ENCODE measurements at places on chromosomes 1 and 21. TPM values are rescaled to one million over a fixed set of nuclear protein-coding genes. Genes with fewer than 3 reads are reported as not detected.

- no peaks in the 10 kb centered on the region for H3K27me3 ChIP-seq
- H3K4me1 ChIP-seq = no peaks in the 10 kb centered on the region
- no peak for DNase-seq
- H3K36me3 ChIP-seq = peaks cover 26% of the 10 kb centered on the region
- H3K4me3 ChIP-seq = no peak overlapping the region
- H3K27ac ChIP-seq = no peak overlapping the region
Measured at GRCh38 chr1:108154314-108154713, 45.8 kb downstream of the SLC25A24 start.

GRCh38 chr21:37393786-37394185 is 27.2 kb downstream of the DYRK1A start:
- peaks cover 10% of the 10 kb centered on the region for H3K36me3 ChIP-seq
- no peak overlapping the region for H3K27ac ChIP-seq
- peaks cover 52% of the 10 kb centered on the region for H3K4me1 ChIP-seq
- DNase-seq = no peak
- no peaks in the 10 kb centered on the region for H3K27me3 ChIP-seq

GRCh38 chr1:184329962-184330868 is 56.6 kb upstream of the C1orf21 start:
- DNase-seq = no peak
- no peaks in the 10 kb centered on the region for H3K36me3 ChIP-seq
- H3K27me3 ChIP-seq = peaks cover 10% of the 10 kb centered on the region
- H3K4me1 ChIP-seq = no peaks in the 10 kb centered on the region
- H3K4me3 ChIP-seq = no peak overlapping the region

DNA sequence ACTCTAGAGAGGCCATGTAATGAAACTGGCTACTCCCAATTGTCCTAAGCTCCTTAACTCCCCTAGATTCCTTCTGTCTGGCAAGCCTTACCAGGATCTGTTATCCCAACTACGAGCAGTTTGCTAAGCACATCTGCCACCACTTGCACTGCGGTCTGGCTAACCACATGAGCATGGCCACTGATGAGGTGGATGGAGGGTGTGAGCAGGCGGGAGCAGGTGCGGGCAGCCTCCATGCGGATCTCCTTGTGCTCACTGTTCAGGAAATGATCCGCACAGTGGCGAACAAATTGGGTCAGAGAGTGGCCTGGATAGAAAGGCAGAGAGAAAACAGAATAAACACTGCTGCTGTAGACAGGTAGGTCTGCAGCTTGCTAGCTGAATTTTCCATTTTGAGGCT is 24.0 kb downstream of the MTOR start:
- H3K36me3 ChIP-seq = peaks cover 68% of the 10 kb centered on the region
- no peak overlapping the region for H3K27ac ChIP-seq
- H3K4me3 ChIP-seq = no peak overlapping the region

DNA sequence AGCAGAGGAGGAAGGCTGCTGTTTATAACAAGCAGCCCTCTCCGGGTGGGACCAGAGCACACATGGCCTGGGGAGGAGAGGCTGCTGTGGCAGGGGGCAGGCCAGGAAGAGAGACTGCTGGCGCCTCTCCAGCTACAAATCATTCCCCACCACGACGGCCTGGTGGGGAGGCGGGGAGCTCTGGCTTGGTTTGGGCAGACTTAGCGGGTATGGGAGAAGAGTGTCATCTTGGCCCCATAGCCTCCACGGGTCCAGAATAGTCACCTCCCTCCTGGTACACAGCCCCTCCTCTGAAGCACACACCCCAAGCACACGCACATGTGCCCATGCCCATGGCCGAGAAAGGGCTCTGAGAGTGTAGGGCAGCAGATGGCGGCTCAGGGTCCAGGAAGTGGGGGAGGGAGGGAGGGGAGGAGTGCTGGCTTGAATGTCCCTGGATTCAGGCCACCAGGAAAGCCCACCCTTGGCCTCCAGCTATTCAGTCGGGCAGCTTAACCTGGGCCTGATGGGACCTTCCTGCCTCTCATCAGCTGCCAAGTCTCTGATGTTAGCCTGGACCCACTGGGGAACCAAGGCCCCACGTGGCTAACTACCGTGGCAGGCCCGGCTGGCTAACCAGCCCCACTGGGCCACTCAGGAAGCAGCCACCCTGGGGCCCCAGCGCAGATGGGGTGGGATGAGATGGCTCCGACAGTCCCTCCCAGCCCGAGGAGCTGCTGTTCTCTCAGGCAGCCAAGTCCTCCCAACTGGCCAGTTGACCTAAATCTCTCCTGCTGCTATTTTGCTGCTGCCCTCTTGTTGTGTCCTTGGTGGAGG is 10.9 kb downstream of the LRP8 start:
- no peak overlapping the region for H3K4me3 ChIP-seq
- peaks cover 52% of the 10 kb centered on the region for H3K36me3 ChIP-seq
- no peak for DNase-seq
- H3K27me3 ChIP-seq = no peaks in the 10 kb centered on the region

- H3K27me3 ChIP-seq = peaks cover 4% of the 10 kb centered on the region
- no peaks in the 10 kb centered on the region for H3K36me3 ChIP-seq
- no peak overlapping the region for H3K27ac ChIP-seq
- DNase-seq = no peak
Measured at GRCh38 chr1:114956570-114956969, 73.1 kb upstream of the TSHB start.

GRCh38 chr1:204703826-204704612 is 18.5 kb upstream of the LRRN2 start:
- no peak overlapping the region for H3K4me3 ChIP-seq
- H3K27me3 ChIP-seq = peaks cover 4% of the 10 kb centered on the region
- no peaks in the 10 kb centered on the region for H3K36me3 ChIP-seq
- H3K4me1 ChIP-seq = peaks cover 10% of the 10 kb centered on the region

DNA sequence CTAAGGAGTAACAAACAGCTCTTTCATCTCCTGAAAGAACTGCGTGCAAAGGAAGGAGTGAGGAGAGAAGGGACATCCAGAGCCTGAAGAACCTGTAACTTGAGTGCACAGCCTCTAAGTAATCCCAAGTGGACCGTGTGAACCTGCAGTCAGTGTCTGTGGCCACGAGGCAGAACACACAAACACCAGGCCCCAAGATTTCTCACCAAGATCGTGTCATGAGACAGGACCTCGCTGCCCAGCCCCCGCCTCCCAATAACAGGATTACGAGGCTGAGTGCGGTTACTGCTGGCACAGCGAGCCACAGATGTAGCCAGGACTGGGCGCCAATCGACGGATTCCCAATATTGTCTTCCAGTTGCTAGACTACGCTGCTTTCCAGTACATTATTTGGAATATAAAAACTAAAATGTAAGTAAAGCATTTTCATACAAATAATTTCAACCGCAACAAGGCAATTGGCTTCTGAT is 101.3 kb upstream of the SLC25A33 start:
- no peak overlapping the region for H3K4me3 ChIP-seq
- no peak overlapping the region for H3K27ac ChIP-seq
- DNase-seq = no peak
- H3K4me1 ChIP-seq = no peaks in the 10 kb centered on the region

DNA sequence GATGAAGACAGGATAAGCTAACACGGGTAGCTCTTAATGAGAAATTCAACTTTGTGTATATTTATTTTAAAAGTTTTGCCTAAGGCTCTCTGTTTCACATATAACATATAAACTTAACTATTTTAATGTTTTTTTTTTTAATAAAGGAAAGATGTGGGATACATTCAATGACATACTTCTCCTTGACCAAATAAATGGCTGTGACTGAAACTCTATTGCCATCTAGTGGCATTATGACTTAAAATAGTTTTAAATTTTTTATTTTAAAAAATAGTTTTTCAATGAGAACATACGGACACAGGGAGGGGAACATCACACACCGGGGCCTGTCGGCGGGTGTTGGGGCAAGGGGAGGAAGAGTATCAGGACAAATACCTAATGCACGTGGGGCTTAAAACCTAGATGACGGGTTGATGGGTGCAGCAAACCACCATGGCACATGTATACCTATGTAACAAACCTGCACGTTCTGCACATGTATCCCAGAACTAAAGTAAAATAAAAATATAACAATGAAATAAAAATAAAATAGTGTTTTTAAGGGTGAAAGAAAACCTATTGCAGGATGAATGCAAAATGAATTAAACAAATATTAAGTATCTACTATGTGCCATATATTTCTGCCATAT is 83.4 kb downstream of the LYST start:
- H3K27ac ChIP-seq = no peak overlapping the region
- no peak for DNase-seq
- H3K4me3 ChIP-seq = no peak overlapping the region
- H3K36me3 ChIP-seq = peaks cover 37% of the 10 kb centered on the region
- no peaks in the 10 kb centered on the region for H3K27me3 ChIP-seq
- peaks cover 1% of the 10 kb centered on the region for H3K4me1 ChIP-seq

- no peak overlapping the region for H3K4me3 ChIP-seq
- H3K27ac ChIP-seq = peak overlapping the region; percentile 1
- peaks cover 64% of the 10 kb centered on the region for H3K4me1 ChIP-seq
- DNase-seq = no peak
- H3K36me3 ChIP-seq = no peaks in the 10 kb centered on the region
Measured at GRCh38 chr1:192545896-192546521, 29.6 kb upstream of the RGS1 start.

- H3K27me3 ChIP-seq = no peaks in the 10 kb centered on the region
- no peak overlapping the region for H3K4me3 ChIP-seq
- no peaks in the 10 kb centered on the region for H3K4me1 ChIP-seq
- no peak for DNase-seq
- H3K36me3 ChIP-seq = no peaks in the 10 kb centered on the region
Measured at GRCh38 chr1:204042516-204042915, 30.4 kb upstream of the SOX13 start.

GRCh38 chr1:116076831-116077230 is 34.4 kb upstream of the MAB21L3 start:
- no peak overlapping the region for H3K27ac ChIP-seq
- peaks cover 13% of the 10 kb centered on the region for H3K27me3 ChIP-seq
- DNase-seq = no peak

GRCh38 chr1:194052514-194053338 is 866.3 kb upstream of the B3GALT2 start:
- H3K27ac ChIP-seq = peak overlapping the region; percentile 41
- no peak for DNase-seq
- no peaks in the 10 kb centered on the region for H3K27me3 ChIP-seq
- peaks cover 37% of the 10 kb centered on the region for H3K4me1 ChIP-seq
- no peaks in the 10 kb centered on the region for H3K36me3 ChIP-seq
- peak overlapping the region; percentile 14 for H3K4me3 ChIP-seq

DNA sequence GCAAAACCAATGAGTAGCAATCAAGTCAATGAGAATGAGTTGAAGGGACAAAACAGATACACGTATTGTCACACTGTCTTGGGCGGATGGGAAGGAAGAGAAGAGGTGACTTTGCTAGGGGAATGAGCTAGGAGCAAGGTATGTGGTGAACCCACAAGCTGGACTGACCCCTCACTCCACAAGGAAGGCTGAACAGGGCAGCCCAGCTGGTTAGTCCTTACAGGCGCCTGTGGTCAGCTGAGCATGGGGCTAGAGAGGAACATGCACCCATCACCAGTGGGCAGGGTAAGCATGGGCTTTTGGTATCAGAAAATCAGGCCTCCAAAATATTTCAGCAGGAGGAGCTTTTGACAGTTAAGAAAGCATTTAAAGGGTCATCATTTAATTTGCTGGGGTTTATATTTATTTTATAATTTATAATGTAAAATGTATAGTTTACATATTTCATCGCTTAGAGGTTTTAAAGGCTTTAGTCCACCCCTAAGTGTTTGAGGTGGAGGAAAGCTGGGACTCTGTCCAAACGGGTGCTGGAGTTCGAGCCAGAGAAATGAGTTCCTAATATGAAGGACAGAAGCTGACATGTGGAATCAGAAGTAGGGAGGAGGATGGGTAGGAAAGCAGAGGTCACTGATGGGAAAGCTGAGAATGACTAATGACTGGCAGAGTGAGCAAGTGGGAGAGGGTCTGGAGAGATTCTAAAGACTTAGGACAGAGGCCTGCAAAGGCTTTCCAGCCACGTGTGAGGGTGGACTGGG is 22.0 kb upstream of the ACBD6 start:
- no peak overlapping the region for H3K27ac ChIP-seq
- DNase-seq = no peak
- peaks cover 10% of the 10 kb centered on the region for H3K27me3 ChIP-seq
- no peak overlapping the region for H3K4me3 ChIP-seq
- no peaks in the 10 kb centered on the region for H3K36me3 ChIP-seq

DNA sequence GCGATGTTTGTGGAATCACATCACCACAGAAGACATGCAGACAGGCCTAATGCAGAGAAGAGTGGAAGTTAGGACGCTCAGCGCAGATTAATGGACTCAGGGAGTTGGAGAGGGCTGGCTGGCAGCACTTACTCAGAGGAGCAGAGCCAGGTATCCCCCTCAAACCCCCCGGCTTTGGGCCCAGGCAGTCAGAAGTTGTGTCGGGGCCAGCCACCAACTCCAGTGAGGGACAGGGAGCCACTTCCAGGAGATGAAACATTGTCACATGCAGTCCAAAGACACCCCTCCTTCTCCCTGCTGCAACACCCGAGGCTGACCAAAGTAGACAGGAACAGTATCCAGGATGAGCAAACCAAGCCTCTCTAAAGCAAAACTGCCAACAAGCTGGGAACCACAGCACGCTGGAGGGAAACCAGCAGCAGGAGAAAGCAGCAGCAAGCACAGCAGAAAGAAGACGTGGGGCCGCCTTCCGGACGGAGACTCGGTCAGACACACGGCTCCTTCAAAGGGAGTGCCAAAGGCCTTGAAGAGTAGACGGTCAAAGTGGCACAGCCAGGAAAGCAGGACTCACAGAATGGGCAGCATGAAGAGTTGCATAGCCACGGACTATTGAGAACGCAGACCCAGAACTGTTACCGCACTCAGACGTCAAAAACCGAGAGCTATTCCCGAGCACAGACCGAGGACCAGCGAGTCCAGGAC is 149.3 kb downstream of the PCBP3 start:
- DNase-seq = no peak
- H3K36me3 ChIP-seq = no peaks in the 10 kb centered on the region
- H3K4me1 ChIP-seq = no peaks in the 10 kb centered on the region
- no peaks in the 10 kb centered on the region for H3K27me3 ChIP-seq
- no peak overlapping the region for H3K27ac ChIP-seq

GRCh38 chr1:226496453-226497015 is 52.0 kb upstream of the STUM start:
- peaks cover 8% of the 10 kb centered on the region for H3K27me3 ChIP-seq
- no peak for DNase-seq
- no peaks in the 10 kb centered on the region for H3K4me1 ChIP-seq
- H3K27ac ChIP-seq = no peak overlapping the region

The SSR2 gene
- 227 TPM for total RNA-seq

The VSIG8 gene
- total RNA-seq = not detected

The C4BPA gene
- total RNA-seq = not detected

The PDPN gene
- total RNA-seq = not detected

The ARHGEF10L gene
- 0.05 TPM for total RNA-seq

The SPATA46 gene
- not detected for total RNA-seq

The TSPAN1 gene
- total RNA-seq = 0.46 TPM

The BTBD19 gene
- total RNA-seq = 19.8 TPM

The CHIA gene
- not detected for total RNA-seq

The LRIF1 gene
- 15.7 TPM for total RNA-seq

The PTPN7 gene
- 398 TPM for total RNA-seq

Measured in activated T-helper 2 cell treated with anti-CD3 and anti-CD28 coated beads, Interferon-gamma antibody, Interleukin-2, Interleukin-4, amounts not matched to agents 10 μg/mL and 5 μg/mL and 100 μg/mL, durations not matched to agents 14 hours and 24 hours and 36 hours (primary cell).